ENCODE measurements at places on chromosomes 6 and 20.

DNA sequence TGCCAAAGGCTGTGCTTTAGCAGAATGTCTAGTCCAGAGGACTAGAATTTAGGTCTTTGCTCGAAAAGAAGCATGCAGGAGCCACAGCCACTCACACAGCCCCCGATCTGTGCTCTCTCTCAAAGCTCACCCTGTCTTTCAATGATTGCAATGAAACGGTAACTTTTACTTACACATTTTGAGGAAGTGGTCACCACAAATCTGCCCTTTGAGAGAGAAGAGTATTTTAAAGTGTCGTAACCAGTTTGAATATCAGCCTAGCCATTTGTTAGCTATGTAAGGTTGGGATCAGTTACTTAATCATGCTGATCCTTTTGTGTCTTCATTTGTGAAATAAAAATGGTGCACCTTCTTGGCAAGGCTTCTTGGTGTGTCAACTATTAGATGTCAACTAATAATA lies 209.0 kb downstream of the TFAP2A start:
- DNase-seq = no peak

GRCh38 chr6:91013511-91013910 lies 426.6 kb upstream of the MAP3K7 start:
- no peak for DNase-seq

- no peak for DNase-seq
Observed at GRCh38 chr20:43781215-43781614, 54.4 kb upstream of the GTSF1L start.

GRCh38 chr20:23596579-23597250 lies 9.0 kb downstream of the CST9 start:
- DNase-seq = no peak

- no peak for DNase-seq
Observed at GRCh38 chr20:59575216-59575615, 29.1 kb upstream of the PHACTR3 start.

DNA sequence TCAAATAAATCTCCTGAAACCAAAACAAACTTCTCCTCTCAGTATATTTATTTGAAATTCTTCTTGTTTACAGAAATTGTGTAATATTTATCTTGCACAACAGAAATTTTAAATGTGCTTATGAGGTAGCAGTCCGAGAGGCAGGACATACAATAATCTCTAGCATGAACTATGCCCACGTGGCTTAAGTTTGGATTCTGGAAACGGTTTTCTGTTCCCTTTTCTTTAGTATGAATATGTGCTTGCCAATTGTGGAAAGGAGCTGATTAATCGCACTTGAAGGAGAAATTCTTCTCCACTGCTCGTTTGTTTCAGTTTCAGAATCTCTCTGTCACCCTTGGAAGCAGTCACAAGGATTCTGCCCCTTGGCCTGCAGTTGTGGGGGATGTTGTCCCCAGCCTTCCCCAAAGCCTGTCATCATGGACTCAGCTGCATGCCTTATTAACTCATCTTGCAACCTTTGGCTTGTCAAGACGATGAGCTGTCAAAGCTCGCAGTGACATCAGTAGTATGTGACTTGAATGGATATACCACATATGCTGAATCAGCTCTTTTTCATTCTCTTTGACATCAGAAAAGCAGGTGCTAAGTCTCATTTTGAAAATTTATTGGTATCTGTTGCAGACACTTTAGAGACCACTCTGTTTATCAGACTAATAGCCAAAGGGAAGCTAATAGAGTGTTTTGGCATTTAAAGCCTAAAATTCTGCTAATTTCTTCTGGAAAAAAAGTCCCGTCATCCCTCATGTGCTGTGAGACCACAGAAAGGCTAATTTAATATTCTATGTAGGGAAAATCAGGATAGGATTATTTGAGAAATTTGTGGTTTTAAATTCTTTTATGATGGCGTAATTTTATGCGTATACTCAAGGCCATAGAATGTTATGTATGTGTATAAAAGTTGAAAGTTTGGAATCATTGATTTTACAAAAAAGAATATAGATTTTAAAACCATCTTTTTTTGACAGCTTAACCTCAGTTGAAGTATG lies 186.8 kb downstream of the ARID1B start:
- no peak for DNase-seq

- no peak for DNase-seq
Observed at GRCh38 chr6:118980063-118980462, 45.1 kb upstream of the MCM9 start.

GRCh38 chr6:163137398-163137881 lies 277.1 kb upstream of the QKI start:
- no peak for DNase-seq

- DNase-seq = no peak
Observed at GRCh38 chr6:107493158-107494057, 3.5 kb downstream of the SOBP start.

- no peak for DNase-seq
Observed at GRCh38 chr6:62446647-62447316, 160.8 kb upstream of the KHDRBS2 start.

GRCh38 chr20:52379723-52380336 lies 188.3 kb upstream of the ZFP64 start:
- DNase-seq = no peak

GRCh38 chr20:32582659-32583580 lies 2.2 kb downstream of the NOL4L start:
- no peak for DNase-seq

- DNase-seq = no peak
Observed at GRCh38 chr6:129007701-129008373, 124.9 kb downstream of the LAMA2 start.

DNA sequence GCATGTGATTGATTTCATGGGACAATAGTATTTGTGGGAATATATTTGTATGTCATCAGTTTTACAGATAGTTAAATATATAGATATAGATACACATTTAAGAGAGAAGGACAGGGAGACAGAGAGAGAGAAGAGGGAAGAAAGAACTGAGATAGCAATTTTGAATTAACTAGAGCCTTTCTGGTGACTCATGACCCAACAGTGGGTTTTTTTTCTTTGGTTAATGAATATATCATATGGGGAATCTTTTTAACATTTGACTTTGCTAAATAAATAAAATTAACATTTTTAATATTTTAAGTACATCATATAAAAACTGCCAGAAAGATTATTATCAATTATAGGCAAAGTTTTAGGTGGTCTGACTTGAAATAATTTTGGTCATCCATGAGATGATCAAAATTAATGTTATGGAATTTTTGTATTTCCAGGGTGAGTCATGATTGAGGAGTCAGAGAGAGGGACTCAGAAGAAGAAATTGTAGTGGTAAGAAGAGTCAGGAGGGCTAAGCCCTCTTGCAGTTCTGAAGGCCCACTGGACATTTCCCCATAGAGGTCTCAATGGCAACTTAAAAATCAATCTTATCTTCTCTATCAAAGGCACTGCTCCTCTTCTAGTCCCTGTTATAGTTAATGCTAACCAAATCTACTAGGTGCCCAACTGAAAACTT lies 508.1 kb upstream of the MAP3K7 start:
- no peak for DNase-seq

DNA sequence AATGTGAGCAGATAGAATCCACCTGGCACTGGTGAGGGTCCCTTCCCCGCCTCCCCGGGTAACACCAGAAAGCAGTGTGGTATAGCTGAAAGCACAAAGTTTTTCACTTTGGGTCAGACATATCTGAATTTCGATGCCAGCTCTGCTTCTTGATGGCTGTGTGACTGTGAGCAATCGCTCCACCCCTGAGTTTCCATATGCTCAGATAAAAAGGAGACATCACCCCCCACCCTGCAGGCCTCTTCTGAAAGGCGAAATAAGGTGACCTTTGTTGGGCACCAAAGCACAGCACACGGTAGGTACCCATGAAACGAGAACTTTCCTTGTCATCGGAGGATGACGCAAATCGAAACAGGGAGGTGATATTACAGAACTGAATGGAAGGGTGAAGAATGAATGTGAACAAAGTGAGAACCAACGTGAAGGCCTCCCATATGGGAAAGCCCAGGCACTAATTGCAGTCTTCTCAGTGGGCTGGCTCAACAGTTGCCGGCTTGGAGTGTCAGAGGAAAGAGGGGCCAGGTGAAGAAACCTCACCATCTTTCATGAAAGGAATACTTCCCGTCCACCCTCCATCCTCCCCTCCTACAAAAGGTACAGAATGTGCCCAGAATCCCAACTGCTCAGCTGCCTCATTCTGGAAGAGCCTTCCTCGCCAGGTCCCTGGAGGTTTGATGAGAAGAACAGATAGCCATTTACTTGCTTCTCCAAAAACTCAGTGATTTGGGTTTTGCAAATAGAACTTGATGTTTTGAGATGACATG lies 61.8 kb downstream of the NFATC2 start:
- DNase-seq = peak; percentile 52

GRCh38 chr6:80544555-80544954 lies 438.1 kb downstream of the BCKDHB start:
- DNase-seq = no peak

GRCh38 chr6:170199716-170200115 lies 91.2 kb downstream of the DLL1 start:
- no peak for DNase-seq

DNA sequence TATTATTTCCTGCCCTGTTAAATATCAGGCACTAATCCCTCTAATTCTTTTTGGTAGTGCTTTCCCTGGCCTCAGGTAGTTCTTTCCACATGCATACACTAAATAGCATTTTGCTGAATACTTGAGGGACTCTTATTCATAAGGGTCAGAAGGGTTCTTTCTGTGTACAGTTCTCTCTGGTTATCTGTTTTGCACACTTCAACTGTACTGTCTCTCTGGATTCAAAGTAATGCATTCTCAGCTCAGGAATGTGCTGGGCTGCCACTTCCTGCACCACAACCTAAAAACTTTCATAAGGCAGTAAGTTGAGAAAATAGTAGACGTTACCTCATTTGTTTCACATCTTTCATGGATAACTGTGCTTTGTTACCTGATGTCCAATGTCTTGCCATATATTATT lies 32.1 kb downstream of the C6orf141 start:
- no peak for DNase-seq

- DNase-seq = no peak
Observed at GRCh38 chr6:166440106-166440505, 57.4 kb upstream of the MPC1 start.

DNA sequence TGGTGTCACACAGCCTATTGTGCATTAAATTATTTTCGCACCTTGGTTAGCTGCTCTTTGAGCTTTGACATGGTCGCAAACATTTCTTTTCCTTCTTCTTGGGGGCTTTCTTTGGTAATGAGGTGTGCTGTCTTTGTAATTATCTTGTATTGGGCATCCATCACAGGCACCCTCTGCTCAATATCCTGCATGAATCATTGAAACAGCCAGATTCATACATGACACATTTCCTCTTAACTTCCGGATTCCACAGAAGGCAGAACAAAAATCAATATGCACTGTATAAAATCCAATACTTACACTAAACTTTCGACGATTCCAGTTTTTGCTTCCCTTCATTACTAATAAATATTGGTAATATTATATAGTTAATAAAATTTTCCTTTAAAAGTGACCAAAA lies 175.6 kb downstream of the SYNE1 start:
- no peak for DNase-seq

GRCh38 chr6:39653612-39654011 lies 71.6 kb downstream of the KIF6 start:
- DNase-seq = no peak

DNA sequence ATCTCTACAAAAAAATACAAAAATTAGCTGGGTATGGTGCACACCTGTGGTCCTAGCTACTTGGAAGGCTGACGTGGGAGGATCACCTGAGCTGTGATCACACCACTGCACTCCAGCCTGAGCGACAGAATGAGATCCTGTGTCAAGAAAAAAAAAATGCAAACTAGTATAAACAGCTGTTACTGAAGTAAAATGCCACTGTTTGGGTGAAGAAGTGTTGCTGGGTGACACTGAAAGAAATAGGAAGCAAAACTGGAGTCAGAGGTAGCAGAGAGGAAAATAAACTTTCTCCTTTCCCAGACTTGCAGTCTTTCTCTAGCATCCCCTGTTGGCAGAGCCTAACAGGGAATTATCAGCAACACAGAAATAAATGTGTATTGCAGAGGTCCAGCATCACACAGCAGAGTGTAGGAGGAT lies 241.2 kb upstream of the PREP start:
- no peak for DNase-seq

- DNase-seq = no peak
Observed at GRCh38 chr20:8304124-8304816, 172.2 kb downstream of the PLCB1 start.

- peak; percentile 8 for DNase-seq
Observed at GRCh38 chr6:117607511-117607910, 5.2 kb upstream of the GOPC start.

- peak; percentile 61 for DNase-seq
Observed at GRCh38 chr20:63042448-63043071, 35.8 kb upstream of the BHLHE23 start.

- no peak for DNase-seq
Observed at GRCh38 chr6:91613481-91613880, 1026.6 kb upstream of the MAP3K7 start.

- no peak for DNase-seq
Observed at GRCh38 chr20:7822772-7823171, 117.5 kb downstream of the HAO1 start.

Measured in GM19239 (cell line).